ENCODE measurements at places on chromosomes 2 and 18.

DNA sequence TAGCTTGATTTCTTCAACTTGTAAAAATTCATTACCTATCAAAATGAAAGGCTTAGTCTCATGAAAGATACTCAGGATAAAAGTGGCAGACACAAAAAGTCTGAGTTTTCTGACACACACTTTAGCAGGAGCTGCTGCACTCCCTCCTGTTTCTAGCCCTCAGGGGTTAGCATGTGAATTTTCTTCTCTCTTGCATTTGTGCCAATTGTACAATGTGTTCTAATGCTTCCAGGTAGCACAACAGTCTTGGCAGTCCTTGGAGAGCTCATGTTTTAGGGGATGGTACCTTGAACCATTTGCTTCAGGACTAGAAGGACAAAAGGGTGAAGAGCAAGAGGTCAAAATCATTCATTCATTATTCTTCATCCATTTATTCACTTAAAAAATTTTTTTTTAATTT, 316.8 kb downstream of the AFF3 start:
- DNase-seq: no peak

DNA sequence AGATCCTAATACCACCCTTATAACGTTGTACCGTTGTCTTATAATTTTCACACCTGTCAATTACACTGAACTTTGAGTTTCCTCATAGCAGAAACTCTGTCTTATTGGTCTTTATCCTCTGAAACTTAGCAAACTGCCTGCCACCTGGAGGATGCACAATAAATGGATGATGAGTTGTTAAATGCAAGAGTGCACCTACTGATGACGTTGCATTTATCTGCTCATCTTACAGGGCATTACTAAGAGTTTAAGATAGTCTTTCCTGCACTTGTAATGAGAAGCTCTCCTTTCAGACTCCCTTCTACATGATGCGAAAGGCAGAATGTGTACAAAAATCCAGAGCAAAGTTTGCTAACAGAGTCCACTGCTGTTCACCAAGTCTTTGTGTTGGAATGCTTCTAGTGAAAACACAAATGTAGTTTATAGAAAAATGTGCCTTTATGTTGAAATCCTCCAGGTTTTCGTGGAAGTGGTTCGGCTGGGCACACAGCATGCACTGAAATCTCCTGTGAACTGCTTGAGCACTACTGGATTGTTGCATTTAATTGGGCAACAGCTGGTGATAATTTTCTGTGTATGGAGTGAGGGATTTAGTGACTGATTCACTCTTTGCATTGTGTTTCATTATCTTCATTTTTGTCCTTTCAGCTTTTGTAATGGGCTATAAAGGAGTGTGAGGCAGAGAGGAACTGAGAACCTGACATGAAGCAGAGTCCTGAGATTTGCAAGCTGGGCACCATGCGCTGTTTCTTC, 665.8 kb upstream of the ID2 start:
- DNase-seq: no peak

GRCh38 chr2:53407363-53408080, 360.1 kb upstream of the CHAC2 start:
- no peak for DNase-seq

DNA sequence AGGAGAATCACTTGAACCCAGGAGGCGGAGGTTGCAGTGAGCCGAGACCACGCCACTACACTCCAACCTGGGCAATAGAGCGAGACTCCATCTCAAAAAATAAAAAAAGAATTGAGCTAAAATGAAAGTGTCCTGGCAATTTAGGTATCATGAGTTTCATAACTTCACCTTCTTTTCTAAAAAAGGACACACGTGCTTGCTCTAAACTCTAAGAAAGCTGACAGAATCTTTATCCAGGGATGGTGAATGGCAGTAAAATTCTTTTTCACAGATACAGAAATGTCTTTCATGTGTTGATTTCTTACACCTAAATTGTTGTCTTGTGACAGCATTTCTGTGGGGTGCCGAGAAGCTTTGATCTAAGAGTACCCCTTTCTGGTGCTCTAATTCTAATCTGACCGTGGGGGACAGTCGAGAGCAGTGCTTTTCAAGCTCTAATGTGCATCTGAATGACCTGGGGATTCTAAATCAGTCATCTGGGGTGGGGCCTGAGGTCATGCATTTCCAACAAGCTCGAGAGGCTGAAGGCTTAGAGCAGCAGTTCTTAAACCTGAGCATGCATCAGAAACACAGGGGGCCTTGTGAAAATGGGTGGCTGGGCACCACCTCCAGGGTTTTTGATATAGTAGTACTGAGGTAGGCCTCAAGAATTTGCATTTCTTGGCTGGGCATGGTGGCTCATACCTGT, 42.1 kb upstream of the REL start:
- DNase-seq: no peak

GRCh38 chr2:97662895-97663625, 784 bp downstream of the ACTR1B start:
- peak; percentile 82 for DNase-seq

GRCh38 chr2:54617409-54617808, 106.1 kb upstream of the EML6 start:
- no peak for DNase-seq

GRCh38 chr2:238946318-238947242, 98.7 kb downstream of the TWIST2 start:
- DNase-seq: no peak

GRCh38 chr2:232418056-232418455, 11.4 kb downstream of the ALPG start:
- DNase-seq: no peak

All from hematopoietic multipotent progenitor cell treated with erythropoietin and hydrocortisone succinate and interleukin-3 and kit ligand, for 6 days (in vitro differentiated cells).